ENCODE measurements at places on chromosomes 6 and 20.

GRCh38 chr20:3382836-3383235 is 24.6 kb downstream of the DNAAF9 start:
- no peak for DNase-seq

DNA sequence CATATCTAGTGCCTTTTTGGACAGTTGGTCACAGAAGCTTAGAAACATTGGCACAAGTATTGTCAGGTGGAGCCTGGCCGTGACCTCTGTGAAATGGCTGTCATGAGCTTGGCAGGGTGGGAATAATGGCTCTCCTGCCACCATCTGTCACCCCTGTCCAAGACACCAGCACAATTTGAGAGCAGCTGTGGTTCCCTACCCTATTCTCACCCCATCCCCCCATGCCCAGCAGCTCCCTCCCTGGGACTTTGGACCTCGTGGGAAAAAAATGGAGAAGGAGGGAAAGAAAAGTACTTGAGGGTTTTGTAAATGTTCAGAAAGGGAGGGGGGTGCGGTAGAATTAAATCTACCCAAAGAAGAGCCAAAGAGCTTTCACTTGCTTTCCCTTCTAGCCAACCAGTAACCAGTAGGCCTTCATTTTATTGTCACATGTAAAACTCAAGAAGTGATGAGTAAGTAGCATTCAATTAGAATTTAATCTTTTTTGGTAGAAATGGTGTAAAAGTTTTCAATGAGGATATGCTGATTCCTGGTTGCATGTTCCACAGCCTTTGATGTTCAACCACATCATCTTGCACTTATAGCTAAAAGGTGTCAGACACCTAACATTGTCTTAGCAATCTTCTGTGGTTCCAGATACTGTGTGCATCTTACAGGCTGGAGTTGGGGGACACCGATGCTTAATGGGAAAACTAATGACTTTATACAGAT is 263.5 kb upstream of the TAB2 start:
- no peak for DNase-seq

- no peak for DNase-seq
Measured at GRCh38 chr6:115058414-115059211, 715.8 kb upstream of the HS3ST5 start.

GRCh38 chr20:4885877-4886276 is 115.4 kb downstream of the SLC23A2 start:
- DNase-seq = no peak

DNA sequence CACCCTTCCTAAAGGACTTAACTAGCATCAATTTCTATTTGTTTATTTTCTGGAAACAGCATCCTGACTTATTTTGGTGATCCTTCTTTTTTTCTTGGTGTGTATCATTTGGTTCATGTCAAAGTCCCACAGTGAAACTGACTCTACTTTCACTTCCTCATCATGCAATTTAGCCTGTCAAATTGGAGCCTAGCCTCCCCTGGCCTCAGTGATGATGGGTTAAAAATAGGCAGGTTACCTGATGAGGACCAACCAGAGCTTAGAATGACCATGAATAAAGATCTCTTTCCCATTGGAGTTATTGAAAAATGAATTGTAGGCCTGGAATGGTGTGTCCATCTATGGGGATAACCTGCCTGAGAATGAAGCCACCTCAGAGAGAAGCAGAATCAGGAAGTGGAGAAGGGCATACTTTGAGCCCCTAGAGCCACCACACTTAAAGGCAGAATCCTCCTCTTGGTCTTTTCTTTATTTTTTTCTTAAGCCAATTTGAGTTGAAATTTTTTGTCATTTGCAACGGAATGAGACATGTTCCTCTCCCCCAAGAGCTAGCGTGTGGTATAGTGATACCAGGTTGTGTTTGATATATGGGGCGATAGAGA is 105.6 kb downstream of the BTBD3 start:
- no peak for DNase-seq

- DNase-seq = no peak
Measured at GRCh38 chr6:17863901-17864754, 123.3 kb downstream of the KIF13A start.

DNA sequence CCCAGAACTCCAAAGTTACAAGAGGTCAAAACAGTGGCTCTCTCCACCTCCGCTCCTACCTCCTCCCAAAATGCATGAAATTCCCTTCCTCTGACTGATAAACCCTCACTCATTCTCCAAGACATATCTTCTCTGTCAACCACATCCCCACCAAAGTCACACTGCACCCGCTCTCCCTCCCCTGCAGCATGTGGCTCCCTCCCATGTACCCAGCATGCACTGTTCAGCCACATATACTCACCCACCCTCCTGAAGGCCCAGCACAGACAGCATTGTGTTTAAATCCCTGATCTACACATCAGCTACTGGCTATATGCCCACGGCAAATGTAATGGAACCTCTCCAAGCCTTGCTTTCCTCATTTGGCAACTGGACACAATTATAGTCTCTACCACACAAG is 5.5 kb upstream of the POU5F1 start:
- DNase-seq = no peak

DNA sequence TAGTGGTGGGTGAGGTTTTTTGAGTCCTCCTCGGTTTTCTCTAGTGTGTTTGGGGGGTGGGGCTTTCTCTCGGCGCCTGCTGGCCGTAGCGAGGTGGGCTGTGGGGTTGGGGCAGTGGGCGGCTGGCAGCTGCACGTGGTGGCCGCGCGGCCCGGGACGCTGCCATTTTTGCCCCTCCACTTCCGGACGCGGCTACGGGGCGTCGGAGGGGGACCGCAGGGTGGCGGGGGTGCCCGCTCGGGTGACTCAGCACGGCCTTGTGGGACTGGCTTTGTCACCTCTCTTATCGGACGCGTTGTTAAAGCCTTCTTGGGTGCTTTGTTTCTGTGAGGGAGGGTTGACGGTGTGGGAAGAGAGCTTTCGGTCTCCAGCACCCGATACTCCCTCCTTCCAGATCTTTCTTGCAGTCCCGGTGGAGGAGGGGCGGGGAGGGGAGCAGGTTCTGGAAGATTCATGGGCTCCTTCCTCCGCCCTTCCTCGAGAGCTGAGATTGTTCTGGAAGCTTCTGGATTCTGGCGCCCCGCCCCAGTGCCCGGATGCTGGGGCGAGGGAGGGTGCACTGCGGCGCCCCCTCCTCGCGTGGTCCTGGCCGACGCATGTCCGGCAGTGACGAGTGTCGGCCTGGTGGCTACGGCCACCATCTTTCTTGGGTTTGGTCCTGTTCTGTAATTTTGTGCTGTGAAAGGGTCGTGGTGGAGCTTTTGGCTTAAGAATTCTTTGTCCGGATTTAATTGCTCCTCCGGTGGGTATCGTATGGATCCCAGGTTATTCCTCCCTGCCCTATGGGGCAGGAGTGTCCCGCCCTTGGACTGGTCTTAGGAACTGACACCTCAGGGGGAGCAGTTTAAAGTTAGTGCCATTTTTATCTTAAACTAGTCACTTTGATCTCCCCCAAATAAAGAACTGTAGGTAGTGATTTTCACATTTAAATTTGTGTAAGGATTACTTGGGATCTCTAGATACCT is 719 bp downstream of the HSP90AB1 start:
- DNase-seq = peak; percentile 47

- no peak for DNase-seq
Measured at GRCh38 chr6:132041706-132042105, 90.5 kb upstream of the CCN2 start.

GRCh38 chr6:91761621-91762020 is 1174.7 kb upstream of the MAP3K7 start:
- no peak for DNase-seq

GRCh38 chr6:20126102-20126752 is 86.0 kb downstream of the MBOAT1 start:
- DNase-seq = no peak

GRCh38 chr6:31877125-31877650 is 1.6 kb downstream of the SLC44A4 start:
- DNase-seq = no peak

DNA sequence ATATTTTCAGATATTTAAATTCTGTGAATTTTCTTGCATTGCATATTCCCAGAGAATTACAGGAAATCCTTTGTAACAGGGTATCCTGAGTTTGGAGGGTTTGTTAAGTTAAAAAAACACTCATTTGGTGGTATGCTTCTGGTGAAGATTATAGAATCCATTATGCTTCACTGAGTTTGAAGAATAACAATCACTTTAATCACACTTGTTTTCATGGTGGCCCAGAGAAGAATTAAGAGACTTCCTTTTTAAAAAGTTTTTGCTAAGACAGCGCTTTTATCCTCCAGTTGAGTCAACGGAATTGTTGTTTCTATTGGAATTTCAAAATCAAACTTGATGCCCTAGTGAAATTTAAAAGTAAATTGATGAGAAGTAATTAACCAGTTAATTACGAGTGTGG is 17.4 kb downstream of the PLEKHG1 start:
- DNase-seq = no peak

DNA sequence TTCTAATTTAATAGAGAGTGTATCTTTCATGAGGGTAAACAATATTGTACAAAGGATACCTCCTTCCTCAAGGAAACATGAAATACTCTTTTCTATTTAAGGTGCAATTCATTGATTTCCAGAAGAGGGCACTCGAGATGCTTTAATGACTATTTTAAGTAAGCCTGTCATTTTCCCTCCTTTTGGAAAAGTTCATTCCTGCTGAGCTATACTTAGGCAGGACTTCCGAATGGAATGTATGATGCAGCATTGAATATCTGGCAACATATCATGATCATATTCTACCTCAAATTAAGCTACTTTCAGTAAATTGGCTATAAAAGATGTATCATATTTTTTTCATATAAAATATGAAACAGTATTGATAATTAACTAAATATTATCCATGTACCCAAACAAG is 5.0 kb downstream of the DST start:
- DNase-seq = no peak

GRCh38 chr6:13304101-13304500 is 24.2 kb downstream of the TBC1D7 start:
- no peak for DNase-seq

- DNase-seq = no peak
Measured at GRCh38 chr6:36301085-36301658, 31.3 kb downstream of the PNPLA1 start.

GRCh38 chr6:49632727-49633126 is 3.9 kb downstream of the RHAG start:
- DNase-seq = no peak

DNA sequence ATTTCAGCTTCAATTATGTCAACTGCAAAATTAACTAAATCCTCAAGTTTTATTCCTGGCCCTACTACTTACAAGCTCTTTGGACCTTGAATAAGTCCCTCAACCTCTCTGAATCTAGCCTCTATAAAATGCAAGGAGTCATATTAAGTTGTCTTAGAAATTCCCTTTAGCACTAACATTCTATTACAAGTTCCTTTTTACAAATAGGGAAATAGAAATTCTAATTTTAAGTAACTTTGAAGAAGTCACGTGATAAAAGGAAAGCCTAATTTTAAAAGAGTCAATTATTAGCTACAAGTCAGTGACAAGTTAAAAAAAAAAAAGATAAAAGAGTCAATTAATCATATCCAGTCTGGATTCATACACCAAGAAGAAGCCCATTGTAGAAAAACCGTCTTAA is 24.6 kb upstream of the GTF3C6 start:
- no peak for DNase-seq

DNA sequence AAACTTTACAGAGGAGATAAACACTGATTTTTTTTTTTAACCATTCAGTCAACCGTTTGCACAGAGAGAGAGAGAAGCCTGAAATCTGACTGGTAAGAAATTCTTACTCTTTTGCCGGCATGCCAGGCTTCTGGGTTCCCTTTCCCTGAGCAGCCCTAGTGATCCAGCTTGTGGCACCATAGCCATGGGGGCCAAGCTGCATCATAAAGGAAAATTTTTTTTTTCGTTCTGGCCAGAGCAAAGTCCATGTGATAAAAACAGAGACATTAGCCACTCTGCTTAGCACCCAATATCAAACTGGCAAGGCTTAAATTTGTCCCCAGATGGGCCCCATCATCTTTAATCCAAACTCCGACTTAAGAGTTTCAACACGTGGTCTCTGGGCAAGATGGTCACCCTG is 44.5 kb downstream of the CEP85L start:
- no peak for DNase-seq

DNA sequence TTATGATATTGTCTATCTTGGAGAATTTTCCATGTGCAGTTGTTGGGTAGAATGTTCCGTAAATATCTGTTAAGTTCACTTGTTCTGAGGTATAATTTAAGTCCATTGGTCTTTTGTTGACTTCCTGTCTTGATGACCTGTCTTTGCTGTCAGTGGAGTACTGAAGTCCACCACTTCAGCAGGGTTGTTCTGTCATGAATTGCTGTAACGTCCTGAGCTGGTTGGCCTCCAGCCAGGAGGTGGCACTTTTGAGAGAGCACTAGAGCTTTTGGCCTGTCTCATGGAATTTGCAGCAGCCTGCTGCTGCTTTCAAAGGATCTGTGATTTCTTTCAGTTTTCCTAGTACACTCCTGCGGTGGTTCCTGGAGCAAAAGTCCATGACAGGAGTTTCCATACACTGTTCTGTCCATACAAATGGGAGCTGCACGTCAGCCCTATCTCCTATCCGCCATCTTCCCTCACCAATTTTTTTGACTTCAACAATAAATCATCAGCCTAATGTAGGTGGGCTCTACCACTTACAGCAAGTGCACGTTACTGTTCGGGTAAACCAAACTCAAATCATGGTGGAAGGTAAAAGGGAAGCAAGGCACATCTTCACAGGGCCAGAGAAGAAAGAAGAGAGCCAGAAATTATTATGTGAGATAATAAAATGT is 46.9 kb upstream of the TRERF1 start:
- no peak for DNase-seq

DNA sequence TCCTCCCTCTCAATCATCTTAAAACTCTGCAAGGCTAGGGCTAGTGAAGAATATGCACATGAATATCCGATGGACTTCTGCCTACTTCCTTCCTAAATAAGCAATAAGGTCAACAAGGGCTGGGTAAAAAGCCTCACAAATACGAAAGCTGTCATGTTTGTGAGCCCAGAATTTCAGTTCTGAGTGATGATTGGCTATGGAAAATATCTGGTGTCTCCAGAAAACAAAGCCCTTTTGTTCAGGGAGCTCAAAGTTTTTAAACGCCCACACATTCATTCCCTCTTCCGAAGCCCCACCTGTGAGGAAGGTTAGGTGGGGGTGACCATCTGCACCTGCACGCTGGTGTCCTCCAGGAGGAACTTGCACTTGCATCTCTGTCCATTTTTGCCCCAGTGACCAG is 126.9 kb upstream of the ARMC2 start:
- no peak for DNase-seq

GRCh38 chr20:478949-479429 is 16.7 kb upstream of the TBC1D20 start:
- DNase-seq = peak; percentile 64

DNA sequence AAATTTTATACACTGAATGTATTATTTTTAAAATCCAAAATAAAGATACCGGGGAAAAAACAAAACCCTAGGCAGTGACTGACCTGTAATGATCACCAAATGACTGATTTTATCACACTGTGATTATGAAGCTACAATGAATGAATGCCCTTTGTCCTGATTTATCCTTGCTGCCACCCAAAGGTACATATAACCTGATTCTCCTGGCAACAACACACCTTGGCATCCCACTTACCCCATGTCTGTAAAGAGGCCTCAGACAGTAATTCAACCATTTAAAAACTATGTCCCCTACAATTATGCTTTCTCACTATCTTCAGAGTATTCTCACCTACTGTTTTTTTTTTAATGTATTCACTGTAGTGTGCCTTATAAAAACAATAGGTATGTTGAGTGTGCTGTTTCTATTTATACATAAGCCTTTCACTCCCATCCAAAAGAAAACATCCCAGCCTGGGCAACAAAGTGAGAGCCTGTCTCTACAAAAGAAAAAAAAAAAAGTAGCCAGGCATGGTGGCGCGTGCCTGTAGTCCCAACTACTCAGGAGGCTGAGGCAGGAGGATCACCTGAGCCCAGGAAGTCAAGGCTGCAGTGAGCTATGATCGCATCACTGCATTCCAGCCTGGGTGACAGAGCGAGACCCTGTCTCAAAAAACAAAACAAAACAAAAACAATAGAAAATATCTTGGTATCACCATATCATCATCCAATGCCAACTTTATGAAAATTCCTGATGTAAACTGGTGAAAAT is 21.7 kb downstream of the B4GALT5 start:
- DNase-seq = no peak

All from NCI-H1436 (cell line).